Stimulated activated CD4-positive, alpha-beta T cell treated with anti-CD3 and anti-CD28 coated beads, Interleukin-12 subunit alpha, Interleukin-12 subunit beta, amount 100 ng/mL, for 24 hours (primary cell): ENCODE measurements at places on chromosomes 2 and 18.

DNA sequence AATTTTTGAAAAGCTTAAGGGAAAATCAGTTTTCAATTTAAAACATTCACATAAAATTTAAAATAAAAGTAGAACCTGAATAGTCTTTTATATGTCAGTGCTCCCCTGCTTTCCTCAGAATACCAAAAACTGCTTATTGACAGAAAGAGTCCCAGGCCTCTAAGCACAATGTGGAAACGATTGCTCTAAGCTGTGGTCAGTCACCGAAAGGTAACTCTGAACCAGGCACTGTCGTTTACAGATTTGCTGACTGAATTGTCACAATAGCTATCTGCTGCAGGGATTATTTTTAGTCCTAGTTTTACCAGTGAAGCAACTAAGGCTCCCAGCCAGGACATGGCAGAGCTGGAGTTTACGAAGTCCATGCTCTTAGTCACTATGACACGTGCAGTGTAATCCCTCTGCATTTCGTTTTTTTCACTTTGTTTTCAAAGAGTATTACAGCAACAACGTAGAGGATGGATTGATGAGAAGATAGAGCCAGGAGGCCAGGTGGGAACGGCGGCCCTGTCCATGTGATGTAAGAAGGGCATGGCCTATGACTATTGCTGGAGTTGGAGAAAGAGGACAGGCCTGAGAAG is 28.1 kb upstream of the TMEM247 start:
- DNase-seq = no peak

GRCh38 chr2:202815548-202816360 is 55.8 kb downstream of the ICA1L start:
- no peak for DNase-seq

GRCh38 chr18:8889489-8889888 is 184.1 kb downstream of the MTCL1 start:
- no peak for DNase-seq

- DNase-seq = no peak
Observed at GRCh38 chr2:233234264-233234663, 17.2 kb upstream of the ATG16L1 start.

GRCh38 chr18:4181882-4182568 is 273.1 kb downstream of the DLGAP1 start:
- DNase-seq = no peak

GRCh38 chr2:210762604-210763588 is 206.5 kb downstream of the CPS1 start:
- DNase-seq = no peak

- DNase-seq = no peak
Observed at GRCh38 chr2:105919191-105919811, 174.6 kb downstream of the NCK2 start.

GRCh38 chr18:58235001-58235436 is 191.0 kb downstream of the NEDD4L start:
- no peak for DNase-seq

GRCh38 chr18:24894880-24895279 is 434.4 kb downstream of the HRH4 start:
- DNase-seq = no peak

GRCh38 chr2:180709392-180710145 is 270.8 kb upstream of the UBE2E3 start:
- DNase-seq = no peak

DNA sequence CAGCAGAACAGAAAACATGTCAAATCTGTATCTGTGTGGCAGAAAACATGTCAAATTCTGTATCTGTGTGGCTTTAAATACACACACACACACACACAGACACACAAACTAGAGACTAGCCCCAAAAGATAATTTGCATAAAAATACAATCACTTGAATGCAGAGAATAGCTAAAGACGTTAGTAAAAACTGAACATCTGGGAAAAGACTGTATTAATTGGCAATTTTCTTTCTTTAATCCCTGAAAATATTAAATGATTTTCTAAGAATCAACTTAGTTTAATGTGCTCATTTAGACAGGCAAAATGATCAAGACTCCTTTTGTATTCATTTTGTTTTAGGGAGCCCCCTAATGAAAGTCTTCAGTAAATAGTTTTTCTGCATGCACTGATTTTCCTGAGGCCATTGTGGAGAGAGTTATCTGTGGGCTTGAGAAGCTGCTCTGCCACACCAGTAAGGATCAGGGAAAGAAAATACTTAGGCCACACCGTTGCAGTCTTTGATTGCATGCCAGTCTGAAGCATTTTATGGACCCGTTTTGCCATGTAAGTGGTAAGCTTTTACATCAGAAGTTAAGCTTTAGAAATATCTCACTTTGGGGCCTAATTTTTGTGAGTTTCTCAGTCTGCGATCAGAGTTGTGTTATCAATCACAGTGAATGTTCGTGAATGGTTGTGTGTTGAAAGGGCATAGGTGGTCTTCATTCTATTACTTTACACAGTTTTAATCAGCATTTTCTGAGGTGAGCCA is 2.2 kb downstream of the SPATS2L start:
- no peak for DNase-seq
